ENCODE measurements at places on chromosomes 1 and 21.

DNA sequence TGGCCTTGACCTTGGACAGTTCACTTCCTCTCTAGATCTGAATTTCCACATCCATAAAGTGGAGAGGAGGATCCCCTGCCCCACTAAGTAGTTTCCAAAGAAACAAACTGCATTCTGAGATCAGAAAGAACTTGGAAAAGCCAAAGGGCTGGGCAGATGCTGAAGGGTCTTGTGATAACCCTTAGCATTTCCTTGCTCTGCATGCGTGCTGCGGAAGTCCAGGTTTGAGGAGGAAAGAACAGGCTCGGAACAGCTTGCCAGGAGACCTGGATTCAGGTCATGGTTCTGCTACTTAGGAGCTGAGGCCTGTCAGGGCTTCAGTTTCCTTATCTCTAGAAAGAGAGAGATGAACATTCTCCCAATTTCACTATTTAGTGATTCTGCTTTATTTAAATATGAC, 27.2 kb downstream of the IGFN1 start:
- DNase-seq = no peak

GRCh38 chr1:233114159-233114558, 163.7 kb downstream of the NTPCR start:
- no peak for DNase-seq

DNA sequence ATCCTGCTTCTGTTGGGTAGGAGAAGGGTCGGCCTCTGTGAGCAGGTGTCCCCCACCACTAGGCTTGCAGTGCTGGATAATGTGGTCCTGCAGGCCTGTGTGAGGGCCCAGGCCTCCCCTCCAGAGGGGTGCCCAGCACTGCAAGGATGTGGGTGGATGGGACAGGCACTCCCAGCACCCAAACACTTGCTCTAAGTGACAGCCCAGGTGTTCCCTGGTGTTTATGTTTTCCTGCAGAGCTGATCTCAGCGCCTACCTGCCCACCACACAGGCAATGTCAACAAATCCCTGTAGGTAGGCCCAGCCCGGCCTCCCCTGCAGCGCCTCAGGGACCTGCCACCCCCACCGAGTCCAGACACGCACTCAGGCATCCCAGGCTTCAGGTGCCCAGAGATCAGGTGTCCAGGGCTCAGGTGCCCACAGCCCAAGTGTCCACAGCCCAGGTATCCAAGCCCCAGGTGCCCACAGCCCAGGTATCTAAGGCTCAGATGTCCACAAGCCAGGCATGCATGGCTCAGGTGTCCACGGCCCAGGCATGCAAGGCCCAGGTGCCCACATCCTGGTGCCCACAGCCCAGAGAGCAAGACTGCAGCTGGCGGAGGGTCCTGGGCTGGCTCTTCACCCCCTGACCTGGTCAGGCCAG, 59.2 kb downstream of the WNT9A start:
- no peak for DNase-seq

DNA sequence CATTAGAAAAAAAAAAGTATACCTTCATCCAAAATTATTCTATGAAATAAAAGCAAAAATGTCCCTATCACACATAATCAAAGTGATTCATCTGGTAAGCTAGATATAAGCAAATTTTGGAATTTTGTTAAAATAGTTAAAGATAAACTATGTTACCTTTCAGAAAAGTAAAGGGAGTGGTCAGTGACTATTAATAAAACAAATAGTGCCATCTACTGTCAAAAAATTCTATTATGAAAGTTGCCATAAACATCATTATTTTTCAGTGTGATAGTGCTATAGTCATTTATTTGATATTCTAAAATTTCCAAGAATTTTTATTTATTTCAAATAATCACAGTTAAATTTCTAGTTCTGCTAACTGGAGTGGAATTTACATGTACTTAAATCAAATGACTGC, 803.7 kb downstream of the KCNT2 start:
- DNase-seq = no peak

DNA sequence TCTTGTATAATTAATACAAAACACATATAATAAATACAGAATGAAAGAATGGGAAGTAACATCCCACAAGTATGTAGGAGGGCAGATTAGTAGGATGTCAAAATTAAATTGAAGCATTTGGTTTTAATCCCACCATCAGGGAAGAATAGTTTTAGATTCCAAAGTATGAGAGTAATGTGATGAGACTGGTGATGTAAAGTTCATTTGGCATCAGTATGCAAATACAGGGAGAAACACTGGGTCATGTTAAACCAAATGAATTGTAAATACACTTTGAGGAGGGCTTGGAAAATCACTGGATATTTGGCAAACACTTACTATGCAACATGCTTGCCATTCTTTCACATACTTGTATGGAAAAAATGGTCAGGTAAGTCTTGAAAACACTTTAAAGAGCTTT, 358.8 kb downstream of the DPYD start:
- no peak for DNase-seq

- no peak for DNase-seq
Measured at GRCh38 chr1:76179219-76179698, 104.7 kb downstream of the ST6GALNAC3 start.

DNA sequence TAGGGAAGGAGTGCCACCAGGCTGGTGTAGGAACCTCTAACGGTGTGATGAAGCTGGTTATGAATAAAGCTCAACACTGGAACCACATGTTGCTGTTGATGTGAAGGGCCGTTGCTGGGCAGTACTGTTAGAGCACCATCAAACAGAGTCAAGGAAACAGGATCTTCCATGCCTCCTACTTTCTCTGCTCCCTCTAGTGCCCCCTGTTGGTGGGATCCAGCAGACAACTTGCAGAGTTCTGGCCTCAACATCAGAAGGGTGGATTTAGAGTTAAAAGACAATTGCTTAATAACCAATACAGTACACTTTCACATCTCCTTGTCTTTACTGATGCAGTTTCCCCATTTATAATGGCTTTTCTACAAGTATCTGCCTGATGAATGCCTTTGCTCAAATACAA, 336.4 kb downstream of the NTNG1 start:
- DNase-seq = peak; percentile 72

DNA sequence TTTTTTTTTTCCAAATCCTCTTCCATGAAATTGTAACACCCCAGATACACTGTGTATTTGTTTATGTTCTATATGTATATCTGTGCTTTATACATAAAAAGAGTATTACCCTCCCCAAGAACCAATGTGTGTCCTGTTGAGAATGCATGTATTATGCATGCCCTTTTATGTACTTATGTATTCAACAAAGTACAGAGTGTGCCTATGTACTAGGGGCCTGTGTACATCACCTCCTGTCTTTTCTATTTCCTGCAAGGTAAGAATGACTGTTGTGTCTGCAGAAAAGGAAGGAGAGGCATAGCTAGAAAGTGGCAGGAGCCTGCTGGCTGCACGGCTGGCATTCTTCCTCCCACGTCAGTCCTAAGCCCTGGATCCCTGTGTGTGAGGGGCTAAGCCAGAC, 7.0 kb downstream of the TMEM61 start:
- DNase-seq = no peak

- no peak for DNase-seq
Measured at GRCh38 chr1:94714552-94714951, 105.6 kb upstream of the SLC44A3 start.

DNA sequence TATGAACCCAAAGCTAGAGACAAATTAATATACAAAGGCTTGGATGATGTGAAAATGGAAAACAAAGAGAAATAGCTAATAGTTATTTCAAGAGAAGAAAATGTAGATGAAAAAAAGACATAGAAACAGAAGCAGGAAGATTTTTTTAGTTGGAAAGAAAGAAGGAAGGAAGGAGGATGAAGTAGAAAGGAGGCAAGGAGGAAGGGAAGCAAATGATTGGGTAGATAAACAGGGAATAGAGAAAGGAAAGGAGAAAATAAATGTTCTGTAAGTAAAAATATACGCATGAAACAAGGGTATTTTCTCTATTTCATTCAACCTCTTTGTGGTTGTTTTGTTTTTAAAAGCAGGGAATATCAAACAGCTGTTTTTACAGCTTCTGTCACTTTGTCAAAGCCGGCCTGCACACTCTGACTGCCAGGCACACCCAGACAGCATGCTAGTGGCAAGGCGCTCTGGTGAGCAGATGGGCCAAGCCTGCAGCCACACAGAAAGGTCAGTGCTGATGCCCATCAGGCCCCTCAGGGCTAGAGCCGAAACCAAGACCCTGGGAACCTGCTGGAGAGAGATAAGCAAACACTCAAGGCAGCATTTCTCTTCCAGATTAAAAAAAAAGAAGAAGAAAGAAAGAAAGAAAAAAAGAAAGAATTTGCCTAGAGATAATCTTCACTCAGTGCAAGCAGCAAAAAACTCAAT, 72.9 kb upstream of the CTTNBP2NL start:
- DNase-seq = no peak

- no peak for DNase-seq
Measured at GRCh38 chr1:218991089-218991488, 182.6 kb upstream of the LYPLAL1 start.

DNA sequence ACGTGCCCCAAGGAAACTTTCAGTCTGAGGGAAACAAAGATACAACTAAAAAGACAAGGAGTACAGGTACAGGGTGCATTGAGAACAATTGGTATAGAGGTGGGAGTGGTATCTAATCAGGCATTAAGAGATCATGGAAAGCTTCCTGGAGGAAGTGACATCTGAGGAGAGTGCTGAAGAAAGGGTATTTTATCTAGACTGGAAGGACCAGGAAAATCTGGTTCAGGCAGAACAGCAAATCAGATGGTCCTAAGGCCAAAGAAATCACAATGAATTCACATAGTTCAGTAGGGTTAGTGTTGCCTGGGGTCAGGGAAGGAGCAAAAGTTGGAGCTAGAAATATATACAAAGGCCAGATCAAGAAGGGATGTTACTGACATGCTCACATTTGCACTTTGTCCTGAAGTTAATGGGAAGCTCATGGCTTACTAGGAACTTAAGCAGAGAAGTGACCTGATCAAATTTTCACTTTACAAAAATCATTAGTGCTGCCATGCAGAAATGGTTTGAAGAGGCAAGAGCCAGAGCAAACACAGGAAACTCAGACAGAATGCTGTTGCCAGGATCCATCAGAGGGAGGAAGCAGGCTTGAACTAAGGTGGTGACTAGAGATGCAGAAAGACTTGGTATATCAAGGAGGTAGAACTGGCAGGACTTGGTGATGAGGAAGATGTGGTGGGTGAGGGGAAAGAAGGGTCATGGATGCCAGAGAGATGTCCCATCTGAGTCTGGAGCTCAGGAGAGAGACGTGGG, 14.5 kb upstream of the CTTNBP2NL start:
- no peak for DNase-seq

GRCh38 chr1:158115126-158115525, 65.6 kb upstream of the CD1D start:
- DNase-seq = no peak

- no peak for DNase-seq
Measured at GRCh38 chr1:200453553-200453905, 43.7 kb upstream of the ZNF281 start.

DNA sequence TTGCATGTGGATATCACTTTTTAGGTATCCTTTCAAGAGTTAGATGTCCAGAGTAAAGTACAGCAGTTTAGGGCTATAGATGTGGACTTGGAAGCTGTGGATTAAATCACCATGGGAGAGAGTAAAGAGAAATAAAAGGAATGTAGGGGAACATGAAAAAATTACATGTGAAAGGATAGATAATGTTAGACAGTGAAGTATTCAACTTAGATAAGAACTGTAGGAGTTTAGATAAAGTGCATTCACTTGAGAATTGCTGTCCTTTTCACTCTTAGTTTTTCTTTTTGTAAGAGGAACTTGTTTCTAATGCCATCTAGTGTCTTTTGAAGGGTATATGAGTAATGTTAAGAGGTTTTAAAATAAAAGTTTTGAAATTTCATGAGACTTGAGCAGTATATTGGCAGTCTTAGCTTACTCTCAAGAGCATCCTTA, 40.1 kb downstream of the MAST2 start:
- no peak for DNase-seq

DNA sequence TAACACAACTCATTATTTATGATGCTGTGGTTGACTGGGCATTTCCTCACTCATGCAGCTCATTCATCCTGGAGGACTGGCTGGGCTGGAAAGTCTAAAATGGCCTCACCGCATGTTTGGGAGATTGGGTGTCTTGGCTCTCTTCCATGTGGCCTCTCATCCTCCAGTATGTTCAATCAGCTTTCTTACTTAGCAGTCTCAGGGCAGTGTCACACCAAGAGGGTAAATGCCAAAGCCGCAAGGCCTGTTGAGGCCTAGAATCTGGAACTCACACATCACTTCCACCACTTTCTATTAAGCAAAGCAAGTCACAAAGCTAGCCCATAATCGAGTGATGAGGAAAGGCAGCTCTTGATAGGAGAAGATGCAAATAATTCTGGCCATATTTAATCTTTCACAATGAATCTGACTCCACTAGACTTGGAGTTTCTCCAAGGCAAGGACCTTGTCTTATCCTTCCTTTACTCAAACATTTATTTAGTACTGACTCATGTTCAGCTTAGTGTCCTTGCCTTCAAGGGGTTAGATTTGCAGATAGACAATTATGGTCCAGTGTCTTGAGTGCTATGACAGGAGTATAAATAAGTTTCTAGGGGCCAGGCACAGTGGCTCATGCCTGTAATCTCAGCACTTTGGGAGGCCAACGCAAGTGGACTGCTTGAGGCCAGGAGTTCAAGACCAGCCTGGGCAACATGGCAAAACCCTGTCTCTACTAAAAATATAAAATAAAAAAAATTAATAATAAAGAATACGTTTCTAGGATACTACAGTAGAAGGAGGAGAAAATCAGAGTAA, 45.1 kb downstream of the TMEM53 start:
- DNase-seq = no peak

DNA sequence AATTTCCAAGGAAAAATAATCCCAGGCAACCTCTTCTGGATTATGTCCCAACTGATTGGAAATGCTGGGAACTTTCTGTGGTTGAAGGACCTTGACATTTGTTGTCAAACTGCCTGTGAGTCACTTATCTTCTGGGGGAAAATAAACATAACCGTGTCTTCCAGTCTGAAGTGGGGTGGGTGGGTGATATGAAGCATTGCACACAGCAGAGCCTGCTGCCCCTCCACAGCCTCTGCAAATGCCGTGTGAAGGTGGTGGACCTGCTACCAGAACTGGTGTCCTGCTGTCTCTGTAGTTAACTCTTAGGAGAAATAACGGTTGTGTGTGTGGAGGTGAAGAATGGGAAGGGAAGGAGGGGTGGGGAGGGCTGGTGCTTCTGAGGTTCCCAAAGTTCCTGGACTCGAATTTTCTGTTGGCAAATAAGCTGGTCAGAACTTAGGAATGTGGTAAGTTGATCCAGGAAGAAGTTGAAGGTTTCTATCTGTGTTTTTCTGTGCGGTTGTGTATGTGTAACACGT, 23.2 kb downstream of the GALNT2 start:
- no peak for DNase-seq

- DNase-seq = no peak
Measured at GRCh38 chr21:34835526-34835925, 166.7 kb downstream of the CLIC6 start.
